ENCODE measurements at places on chromosomes 3 and 15.
A peak's percentile ranks its signal among the peaks of the same experiment; 100 is the strongest.

- no peak for DNase-seq
Measured at GRCh38 chr3:37971467-37971866, 19.1 kb upstream of the VILL start.

DNA sequence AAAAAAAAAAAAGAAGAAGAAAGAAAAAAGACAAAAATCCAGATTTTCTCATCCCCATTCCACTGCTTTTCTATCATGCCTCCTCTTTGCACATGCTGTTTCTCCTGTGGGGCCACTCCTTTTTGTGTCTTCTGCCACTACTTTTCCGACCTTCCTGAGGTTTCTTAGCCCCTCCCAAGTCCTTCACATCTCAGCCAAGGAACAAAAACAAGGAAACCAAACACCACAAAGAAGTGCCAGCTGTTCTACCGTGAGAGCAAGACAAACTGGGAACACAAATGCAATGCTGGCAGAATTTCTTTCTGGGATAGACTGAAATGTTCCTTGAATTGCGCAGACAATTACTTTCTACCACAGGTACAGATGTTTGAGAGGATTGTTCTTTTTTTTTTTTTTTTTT lies 83.2 kb downstream of the MB21D2 start:
- DNase-seq: no peak

DNA sequence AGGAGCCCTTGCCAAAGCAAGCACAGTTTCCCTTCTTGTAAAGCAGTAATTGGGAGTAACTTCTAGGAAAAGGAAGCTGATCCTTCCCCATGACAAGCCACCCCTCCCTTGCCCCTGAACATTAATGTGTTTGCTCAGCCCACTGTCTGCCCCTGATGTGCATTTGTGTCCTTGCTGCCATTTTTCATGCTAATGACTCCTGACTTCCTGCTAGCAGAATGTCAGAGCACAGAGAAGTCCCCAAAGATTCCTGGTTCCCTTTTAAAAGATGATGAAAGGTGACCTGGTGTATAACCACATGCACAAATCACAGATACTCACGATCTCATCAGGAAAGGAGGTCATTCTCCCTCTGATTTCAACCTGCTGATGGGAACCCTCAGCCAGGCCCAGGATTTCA lies 44.2 kb upstream of the WNT5A start:
- no peak for DNase-seq

- DNase-seq: peak; percentile 69
Measured at GRCh38 chr15:63601026-63601703, 4.0 kb downstream of the FBXL22 start.

DNA sequence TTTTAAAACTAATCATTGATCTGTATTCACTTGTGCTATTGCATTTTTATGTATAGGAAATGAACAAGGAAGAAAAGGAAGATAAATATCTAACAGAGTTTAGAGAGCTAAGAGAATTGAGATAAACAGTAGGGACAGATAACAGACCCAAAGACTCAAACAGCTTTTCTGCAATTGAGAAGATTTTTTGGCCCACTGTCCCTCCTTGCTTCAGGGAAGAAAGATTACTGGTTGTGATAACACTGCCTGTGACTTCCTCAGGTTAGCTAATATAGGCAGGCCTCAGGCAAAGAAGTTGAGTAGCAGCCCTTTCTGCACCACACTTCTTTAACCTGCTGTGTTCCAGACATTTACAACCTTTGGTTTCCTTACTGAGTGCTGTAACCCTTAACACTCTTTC lies 2.7 kb upstream of the COX17 start:
- no peak for DNase-seq

- DNase-seq: peak; percentile 74
Measured at GRCh38 chr15:52558196-52558595, 10.6 kb downstream of the ARPP19 start.

DNA sequence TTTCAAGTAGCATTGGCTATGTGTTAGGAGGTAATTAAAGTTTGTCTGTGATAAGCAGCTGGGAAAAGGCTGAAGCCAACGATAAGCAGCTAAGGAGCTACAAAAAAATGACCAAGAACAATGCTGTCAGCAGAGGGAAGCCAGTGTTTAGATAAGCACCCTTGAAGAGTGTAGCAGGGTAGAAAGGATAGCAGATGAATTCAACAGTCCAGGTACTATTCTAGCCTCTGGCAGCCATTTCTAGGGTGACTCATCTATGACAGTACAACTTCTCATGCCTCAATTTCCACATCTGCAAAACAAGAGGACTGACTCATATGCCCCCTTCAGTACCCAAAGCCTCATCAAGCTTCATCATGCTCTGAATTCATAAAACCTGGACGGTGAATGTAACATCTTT lies 617.6 kb upstream of the UBE2E2 start:
- no peak for DNase-seq

DNA sequence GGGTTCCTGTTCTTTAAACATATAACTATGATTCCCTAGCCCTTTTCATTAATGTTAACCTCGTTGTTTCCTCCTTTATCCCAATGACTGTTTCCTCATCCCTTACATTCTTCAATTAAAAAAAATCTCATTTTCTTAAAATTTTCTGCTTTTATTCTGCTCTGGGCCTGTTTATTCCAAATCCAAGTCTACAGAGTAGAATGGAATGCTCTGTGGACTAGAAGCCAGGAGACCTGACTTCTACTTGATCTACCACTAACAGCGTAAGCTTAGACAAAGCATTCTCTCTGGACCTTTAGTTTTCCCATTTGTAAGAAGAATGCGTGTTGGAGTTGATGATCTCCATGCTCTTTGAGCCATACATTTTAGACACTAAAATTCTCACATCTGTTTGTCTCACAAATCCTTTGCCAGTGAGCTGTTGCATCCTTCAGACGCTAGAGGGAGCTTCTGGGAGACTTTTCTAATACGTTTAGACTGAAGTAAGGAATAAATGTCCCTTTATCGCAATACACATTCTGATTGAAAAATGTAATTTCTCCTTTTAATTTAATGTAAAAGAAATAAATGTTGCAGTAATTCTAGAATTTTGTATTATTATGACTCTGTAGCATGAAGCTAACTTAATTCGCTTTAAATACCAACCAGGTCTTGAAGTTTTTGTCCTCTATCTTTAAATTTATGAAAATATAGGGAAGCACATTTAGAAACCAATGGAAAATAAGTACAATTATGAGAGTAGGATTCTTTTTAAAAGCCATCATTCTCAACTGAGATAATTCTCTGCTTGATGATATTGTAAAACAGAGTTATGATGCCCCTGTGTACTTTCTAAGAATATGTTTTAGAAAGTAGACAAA lies 21.7 kb upstream of the GMNC start:
- DNase-seq: peak; percentile 35

DNA sequence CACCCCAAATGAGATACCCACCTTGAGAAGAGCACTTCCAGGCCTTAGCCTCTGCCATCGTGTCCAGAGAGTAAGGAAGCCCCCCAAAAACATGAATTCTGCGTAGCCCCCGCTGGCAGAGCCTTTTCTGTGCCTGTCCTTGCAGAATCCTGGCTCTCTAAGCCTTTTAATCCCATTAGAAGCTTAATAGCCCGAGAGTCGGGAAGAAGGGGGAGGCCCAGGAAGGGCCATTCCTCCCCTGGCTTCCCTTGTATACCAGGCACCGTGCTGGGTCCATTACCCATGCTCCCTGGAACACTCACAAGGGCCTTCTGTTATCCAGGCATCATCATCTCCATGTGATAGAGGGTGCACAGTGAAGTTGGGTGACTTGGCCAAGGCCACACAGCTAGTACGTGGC lies 7.1 kb downstream of the SPTBN5 start:
- DNase-seq: no peak

DNA sequence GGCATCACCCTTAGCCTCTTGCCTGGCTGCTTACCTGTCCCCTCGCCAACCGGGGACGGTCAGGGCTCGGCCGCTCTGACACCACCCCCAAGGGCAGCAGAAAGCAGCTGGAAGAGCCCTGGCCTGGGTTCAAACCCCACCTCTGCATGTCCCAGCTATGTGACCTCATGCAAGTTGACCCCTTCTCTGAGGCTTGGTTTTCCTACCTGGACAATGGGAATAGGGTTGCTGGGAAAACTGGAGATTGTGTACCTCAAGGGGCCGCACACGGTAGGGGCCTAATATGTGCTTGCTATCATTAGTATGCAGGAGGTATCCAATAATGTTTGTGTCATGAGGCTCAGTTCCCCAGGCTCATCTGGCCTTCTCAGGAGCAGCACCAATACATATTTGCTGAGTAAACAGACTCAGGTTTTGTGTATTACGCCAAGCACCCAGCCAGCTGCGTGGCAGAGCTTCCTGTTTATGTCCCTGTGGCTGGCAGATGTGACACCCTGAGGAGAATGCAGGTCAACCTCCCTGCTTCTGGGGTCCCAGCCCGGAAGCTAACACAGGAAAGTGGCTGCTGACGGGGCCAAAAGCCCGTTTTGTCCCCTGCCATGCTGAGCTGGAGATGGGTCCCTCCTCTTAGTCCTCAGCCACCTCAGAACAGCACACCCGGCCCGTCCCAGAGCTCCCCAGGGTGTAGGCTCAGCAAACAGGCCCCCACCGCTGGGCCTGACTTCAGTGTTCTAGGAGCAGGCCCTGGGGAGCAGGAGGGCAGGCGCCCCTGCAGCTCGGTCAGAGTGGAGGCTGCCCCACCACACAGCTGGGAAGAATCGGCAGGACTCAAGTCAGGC lies 29.7 kb downstream of the PLXND1 start:
- peak; percentile 56 for DNase-seq

All from activated T-cell treated with anti-CD3 and anti-CD28 coated beads, Interleukin-2, amount 50 U/mL, for 48 hours (primary cell).